ENCODE measurements at places on chromosomes 6 and 20.

DNA sequence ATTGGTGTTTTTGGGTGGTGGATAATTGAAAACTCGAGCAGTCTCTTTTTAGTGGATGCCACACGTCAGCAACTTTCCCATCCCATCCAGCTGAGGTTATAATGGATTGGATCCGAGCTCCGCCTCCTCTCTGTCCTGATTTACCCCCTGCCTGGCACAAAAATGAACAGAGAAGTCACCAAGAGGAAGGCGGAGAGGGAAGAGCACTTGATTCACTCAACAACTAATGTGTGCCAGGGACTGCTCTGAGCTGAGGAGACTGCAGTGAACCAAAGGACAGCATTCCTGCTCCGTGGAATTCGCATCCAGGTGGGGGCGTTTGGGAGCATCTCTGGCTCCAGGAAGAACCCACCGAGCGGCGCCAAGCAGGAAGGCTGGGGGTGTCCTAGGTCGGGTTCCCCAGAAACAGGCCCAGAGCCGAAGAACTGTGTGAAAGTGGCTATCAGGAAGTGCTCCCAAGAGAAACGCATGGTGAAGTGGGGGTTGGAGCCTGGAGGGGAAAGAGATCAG lies 95.8 kb upstream of the NAA20 start:
- DNase-seq = no peak

DNA sequence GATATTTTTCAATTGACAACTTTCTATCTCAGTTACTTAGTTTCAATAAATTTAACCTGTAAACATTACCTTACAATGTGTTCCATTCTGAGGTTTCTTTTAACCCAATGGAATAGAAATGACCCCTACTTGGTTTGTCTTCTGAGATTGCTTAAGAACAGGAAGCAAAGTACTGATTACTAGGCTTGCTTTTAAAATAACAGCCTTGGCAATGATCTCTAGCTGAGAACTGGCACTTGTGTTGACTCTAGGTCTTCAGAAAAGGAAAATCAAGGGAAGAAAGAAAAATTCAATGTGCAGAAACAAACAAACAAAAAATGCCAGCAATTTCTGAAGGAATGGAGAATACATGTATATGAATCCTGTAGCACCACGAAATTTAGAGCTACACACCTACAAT lies 66.1 kb downstream of the SYNE1 start:
- DNase-seq = no peak

GRCh38 chr6:12034837-12035236 lies 22.7 kb downstream of the HIVEP1 start:
- no peak for DNase-seq

GRCh38 chr6:26124781-26125685 lies 37.8 kb downstream of the HFE start:
- DNase-seq = peak; percentile 31

- no peak for DNase-seq
Observed at GRCh38 chr6:129022011-129022553, 139.1 kb downstream of the LAMA2 start.

GRCh38 chr20:22719167-22719591 lies 134.8 kb upstream of the FOXA2 start:
- no peak for DNase-seq

DNA sequence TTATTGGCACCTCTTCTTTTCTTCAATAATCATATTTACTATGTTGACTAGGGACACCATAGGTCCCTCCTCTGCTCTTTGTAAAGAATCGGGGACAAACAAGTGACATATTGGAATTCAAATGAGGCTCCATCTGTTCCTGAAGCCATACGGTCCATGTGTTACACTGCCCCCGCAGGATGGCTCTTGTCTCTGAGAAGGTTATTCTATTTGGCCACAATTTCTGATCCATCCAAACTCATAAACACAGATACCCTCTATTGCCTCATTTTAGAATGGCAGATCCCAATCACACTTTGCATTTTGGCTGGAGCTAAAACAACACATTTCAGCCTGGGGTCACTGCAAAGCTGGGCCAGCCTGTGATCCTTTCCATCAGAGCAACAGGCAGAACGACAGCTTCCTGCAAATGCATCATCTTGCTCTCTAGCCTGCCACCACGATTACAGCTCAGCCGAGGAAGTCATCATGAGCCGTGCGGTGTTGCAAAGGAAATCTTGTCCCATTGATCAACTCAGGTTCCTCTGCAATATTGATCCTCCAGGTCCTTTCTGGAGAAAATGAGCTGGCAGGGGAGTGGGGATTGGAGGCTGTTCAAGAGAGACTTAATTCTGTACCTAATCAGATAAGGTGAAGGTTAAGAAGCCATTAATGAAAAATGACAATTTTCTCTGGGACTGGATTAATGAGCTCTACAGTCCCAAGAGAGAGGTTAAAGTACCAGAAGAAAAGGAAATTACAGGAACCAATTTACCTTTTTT lies 73.1 kb downstream of the AGPAT4 start:
- no peak for DNase-seq

DNA sequence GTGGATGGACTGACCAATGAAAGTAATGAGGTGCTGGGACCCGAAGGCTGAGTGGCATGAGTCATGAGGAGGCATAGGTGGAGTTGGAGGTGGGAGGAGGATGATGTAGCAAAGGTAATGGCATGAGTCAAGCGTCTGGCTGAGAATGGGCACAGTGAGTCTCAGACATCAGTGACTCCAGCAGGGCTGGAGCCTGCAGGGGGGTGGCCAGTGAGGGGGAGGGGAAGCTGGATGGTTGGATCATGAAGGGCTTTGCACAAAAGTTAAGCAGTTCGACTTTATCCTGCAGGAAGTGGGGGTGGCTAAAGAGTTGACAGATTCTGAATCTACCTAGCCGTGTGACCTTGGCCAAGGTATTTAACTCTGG lies 99.0 kb upstream of the IYD start:
- DNase-seq = no peak

- DNase-seq = peak; percentile 76
Observed at GRCh38 chr20:54103067-54103761, 32.8 kb upstream of the BCAS1 start.

GRCh38 chr20:47054945-47055344 lies 160.3 kb downstream of the EYA2 start:
- no peak for DNase-seq

DNA sequence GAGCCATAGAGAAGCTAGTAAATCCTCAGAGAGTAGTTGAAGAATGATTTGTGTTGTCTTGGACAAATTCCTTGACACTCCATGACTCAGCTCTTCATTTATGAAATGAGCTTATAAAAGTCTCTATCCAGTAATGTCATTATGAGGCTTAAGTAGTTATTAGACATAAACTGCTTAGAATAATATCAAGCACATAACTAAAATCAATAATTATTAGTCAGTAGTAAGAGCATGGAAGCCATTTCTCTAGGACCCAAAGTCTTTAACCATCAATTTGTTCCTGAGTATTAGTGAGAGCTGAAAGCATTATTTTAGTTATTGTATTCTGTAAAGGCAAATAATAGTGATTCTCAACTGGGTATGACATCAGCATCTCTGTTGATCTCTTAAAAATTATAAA lies 1140.2 kb downstream of the HACE1 start:
- DNase-seq = no peak

GRCh38 chr6:139355172-139355571 lies 19.3 kb downstream of the CITED2 start:
- no peak for DNase-seq

DNA sequence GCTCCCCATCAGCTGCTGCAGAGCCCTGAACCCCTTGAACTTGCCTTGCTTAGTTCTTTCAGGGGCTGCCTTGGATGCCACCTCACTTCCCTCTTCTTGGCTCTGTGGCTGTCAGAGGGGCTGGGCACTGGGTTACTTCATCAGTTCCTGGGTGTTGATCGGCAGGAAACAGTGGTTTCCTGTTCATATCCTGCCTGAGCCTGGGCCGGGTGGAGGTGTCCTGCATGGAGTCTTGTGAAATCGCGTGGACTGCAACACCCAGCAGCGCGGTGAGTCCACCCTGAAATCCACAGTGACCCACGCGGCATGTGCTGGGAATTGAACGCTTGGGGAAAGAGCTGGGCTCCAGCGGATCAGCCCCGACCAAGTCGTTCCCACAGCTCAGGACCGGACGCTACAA lies 97.5 kb downstream of the CDH26 start:
- peak; percentile 44 for DNase-seq

- no peak for DNase-seq
Observed at GRCh38 chr6:37812841-37813240, 6.7 kb upstream of the ZFAND3 start.

GRCh38 chr6:113457198-113457597 lies 399.9 kb upstream of the MARCKS start:
- no peak for DNase-seq

DNA sequence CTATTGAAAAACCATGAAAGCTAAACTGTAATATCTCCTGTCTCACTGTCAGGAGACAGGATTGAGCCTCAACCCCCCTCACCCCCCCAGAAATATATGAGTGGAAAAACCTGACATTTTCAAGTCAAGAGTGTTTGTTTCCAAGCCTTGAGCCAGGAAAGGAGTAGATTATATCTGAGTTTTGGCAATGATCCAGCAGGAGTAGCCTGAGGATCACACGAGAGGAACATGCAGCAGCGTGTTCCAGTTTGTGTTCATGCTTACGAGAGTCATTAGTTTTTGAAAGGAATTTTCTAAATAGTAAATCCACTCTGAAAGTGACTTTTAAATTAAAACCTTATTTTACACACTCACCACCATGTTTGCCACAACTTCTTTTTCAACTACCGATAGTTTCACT lies 15.8 kb downstream of the IL22RA2 start:
- no peak for DNase-seq

- DNase-seq = no peak
Observed at GRCh38 chr20:32997431-32997830, 6.8 kb downstream of the SUN5 start.

DNA sequence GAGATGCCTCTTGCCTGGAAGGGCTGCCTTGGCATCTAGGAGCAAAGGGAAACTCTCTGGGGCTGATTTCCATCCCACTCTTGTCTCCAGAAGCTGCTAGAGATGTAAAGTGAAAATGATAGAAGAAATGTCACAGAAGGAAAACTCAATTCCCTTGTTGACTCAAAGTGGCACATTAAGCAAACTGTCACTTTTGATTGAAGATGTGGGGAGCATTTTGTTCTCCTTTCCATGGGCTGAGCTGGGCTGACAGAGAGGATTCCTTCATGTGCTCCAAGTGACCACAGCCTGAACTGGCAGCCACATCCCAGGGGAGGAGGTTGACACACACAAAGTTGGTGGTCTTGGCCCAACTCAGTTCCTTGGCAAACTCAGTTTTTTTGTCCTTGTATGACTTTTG lies 9.8 kb downstream of the GPR31 start:
- no peak for DNase-seq

DNA sequence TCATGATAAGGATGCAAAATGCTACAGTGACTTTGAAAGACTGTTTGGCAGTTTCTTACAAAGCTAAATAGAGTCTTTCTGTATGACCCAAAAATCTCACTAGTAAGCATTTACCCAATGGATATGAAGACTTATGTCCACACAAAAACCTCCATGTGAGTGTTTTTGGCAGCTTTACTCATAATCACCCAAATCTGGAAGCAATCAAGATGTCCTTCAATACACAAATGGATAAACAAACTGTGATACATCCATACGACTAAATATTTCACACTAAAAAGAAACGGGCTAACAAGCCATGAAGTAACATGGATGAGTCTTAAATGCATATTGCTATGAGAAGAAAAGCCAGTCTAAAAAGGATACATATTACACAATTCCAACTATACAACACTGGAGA lies 117.2 kb downstream of the PDE10A start:
- no peak for DNase-seq

DNA sequence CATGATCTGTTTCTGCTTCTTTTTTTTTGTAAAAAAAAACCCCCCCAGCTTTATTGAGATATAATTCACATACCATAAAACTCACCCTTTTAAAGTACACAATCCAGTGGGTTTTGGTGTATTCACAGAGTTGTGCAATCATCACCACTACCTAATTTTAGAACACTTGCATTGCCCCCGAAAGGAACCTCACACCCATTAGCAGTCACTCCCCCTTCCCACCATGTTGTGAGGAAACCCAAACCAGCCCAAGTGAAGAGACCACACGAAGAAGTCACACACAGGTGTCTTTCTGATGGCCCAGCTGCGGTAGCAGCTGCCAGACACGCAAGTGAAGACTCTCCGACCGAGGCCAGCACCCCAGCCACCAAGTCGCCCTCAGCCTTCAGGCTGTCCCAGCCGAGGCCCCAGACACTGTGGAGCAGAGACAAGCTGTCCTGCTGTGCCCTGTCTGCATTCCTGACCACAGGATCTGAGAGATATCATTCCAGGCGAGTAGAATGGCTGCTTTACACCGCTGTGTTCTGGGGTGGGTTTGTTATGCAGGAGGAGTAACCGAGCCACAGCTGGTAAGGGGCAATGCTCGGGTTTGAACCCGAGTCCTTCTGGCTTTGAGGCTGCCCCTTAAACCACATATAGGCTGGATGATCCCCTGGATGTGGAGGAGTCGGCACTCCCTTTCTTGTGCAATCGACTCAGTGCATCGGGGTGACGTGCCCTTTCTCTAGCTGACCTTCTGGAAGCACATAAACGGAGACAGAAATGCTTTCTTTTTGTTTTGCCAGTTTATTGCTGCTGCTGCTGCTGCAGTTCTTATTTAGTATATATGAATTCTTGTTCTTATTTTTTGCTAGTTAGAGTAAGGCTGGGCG lies 59.1 kb upstream of the PTPN1 start:
- peak; percentile 25 for DNase-seq

DNA sequence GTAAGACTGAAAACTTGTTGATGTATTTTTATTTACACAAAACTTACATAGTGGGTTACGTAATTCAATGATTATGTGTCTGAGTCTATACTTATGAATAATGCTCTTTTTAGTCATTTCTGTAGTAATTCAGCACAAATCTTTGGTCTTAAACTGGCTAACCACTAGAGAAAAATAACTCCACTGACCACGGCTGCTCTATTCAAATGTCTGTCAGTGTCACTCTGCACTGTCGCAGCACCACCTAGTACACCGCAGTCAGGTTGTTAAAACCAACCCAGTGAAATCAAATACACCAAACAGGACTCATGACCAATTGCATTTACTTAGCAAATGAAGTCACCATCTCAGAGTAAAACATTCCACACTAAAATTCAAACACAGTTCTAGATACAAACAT lies 93.5 kb upstream of the CCDC28A start:
- no peak for DNase-seq

- DNase-seq = no peak
Observed at GRCh38 chr6:88443554-88443953, 277.4 kb upstream of the CNR1 start.

- DNase-seq = no peak
Observed at GRCh38 chr6:107550906-107551305, 61.0 kb downstream of the SOBP start.

All from stimulated activated CD4-positive, alpha-beta T cell treated with anti-CD3 and anti-CD28 coated beads, Interleukin-1b, Interleukin-23, amount 100 ng/mL, for 48 hours (primary cell).